Activated CD4-positive, alpha-beta T cell treated with anti-CD3 and anti-CD28 coated beads, Interleukin-2, amount 10 ng/mL, durations not matched to agents 7 days and 5 days (primary cell): ENCODE measurements at places on chromosomes 2 and 18. TPM values are rescaled to one million over a fixed set of nuclear protein-coding genes. Genes with fewer than 3 reads are reported as not detected.

AFF3 gene
- total RNA-seq, result 7.4 TPM

IL37 gene
- total RNA-seq, result not detected

LRRTM4 gene
- not detected for total RNA-seq

GATA6 gene
- not detected for total RNA-seq

ORC2 gene
- 49.2 TPM for total RNA-seq

HNMT gene
- total RNA-seq, result not detected

PLA2R1 gene
- not detected for total RNA-seq

ZNF407 gene
- total RNA-seq, result 19.3 TPM

KCNG2 gene
- total RNA-seq, result not detected
